ENCODE measurements at places on chromosomes 2 and 18. TPM values are rescaled to one million over a fixed set of nuclear protein-coding genes. Genes with fewer than 3 reads are reported as not detected.

MEIS1 gene
- 37.9 TPM for total RNA-seq

PPP1R1C gene
- 0.59 TPM for total RNA-seq

LOXHD1 gene
- 0.80 TPM for total RNA-seq

EML6 gene
- total RNA-seq = 5.9 TPM

- no peak for DNase-seq
These were observed 19.3 kb downstream of the ALPK2 start for GRCh38 chr18:58609536-58609993.

DNA sequence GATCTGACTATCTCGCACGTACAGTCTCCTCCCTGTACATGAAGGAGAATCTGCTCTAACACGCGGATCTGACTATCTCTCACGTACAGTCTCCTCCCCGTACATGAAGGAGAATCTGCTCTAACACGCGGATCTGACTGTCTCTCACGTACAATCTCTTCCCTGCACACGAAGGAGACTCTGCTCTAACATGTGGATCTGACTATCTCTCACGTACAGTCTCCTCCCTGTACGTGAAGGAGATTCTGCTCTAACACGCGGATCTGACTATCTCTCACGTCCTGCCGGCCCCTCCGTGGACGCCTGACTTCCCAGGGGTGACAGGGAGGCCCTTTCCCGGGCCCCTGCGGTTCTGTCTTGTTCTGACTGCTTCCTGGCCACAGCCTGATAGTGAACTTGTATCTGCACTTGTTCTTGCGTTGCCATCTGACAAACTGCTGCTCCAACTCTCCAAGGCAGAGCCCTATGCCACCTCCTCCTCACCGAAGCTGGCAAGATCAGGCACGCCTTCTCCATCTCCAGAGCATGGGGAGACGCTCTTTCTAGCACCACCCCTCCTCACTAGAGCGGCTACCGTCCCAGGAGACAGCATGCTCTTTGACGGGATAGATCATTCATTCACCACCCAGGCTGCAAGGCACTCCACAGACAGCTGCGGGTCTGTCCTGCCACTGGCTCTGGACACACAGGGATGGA is 238.6 kb downstream of the TWIST2 start:
- DNase-seq = no peak
